ENCODE measurements at places on chromosomes 13 and 19.

DNA sequence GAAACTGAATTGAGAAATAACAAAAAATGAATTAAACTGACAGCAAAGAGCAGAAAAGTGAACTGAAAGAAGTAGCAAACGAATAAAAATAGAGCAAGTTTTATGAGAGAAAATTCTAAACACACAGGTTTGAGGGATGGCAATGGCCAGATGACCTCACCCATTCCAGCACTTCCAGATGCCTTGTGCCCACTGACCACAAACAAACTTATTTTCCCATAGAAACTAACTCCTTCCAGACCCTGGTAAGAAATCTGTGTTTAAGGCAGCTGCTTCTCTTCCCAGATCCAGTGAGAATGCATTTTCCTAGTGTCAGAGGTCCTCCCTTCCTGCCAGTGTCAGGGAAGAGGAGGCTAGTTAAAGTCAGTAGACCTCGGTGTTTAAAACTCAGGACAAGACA is 51.7 kb downstream of the RXFP2 start:
- DNase-seq: no peak

DNA sequence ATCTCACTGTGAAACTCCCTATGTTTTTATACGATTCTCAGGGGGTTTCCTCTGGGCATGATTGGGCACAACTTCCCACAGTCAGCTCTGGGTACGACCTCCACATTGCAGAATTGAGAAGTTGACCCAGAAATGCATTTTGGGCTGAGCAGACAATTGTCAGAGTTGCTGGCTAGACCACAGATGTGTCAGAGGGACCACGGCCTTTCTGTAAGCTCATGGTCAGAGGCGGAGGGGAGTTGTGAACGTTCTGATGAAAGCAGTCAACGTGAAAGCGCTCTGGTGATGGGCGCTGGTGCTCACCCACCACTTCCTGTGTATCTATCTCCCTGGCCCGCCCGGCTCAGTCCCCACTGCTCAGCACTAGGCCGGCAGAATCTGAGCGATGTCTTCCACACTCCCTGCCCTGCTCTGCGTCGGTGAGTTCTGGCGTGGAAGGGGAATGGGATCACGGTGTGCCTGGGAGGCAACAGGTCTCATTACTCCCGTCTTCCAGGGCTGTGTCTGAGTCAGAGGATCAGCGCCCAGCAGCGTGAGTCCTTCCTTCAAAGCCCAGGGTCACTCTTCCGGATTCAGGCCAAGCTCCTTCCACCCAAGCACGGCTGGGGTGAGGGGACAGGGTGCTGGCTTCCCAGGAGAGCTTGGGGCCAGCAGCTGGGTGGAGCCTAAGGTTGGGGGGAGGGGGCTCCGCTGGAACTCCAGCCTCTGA is at the start of gene NCR1:
Gene NCR1 (plus strand): TSS at position 346 of the 709 bp plus-strand sequence. CDS start 40 bp downstream, at position 386.
- no peak for DNase-seq

DNA sequence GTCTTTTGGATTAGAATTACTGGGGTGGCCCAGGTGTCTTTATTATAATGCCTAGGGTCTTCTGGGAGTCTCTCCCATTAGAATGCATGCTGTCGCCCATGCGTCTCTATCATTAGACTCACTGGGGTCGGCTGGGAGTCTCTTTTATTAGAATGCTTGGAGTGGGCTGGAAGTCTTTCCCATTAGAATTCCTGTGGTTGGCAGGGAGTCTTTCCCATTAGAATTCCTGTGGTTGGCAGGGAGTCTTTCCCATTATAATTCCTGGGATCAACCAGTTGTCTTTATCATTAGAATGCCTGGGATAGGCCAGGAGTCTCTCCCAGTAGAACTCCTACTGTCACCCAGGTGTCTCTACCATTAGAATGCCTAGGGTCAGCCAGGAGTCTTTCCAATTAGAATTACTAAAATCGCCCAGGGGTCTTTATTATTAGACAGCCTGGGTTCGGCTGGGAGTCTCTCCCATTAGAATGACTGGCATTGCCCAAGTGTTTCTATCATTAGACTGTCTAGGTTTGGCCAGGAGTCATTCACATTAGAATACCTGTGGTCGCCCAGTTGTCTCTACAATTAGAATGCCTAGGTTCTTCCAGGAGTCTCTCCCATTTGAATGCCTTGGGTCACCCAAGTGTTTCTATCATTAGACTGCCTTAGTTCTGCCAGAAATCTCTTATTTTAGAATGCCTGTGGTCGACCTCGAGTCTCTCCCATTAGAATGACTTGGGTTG is 1558.5 kb downstream of the UQCRFS1 start:
- DNase-seq: no peak

DNA sequence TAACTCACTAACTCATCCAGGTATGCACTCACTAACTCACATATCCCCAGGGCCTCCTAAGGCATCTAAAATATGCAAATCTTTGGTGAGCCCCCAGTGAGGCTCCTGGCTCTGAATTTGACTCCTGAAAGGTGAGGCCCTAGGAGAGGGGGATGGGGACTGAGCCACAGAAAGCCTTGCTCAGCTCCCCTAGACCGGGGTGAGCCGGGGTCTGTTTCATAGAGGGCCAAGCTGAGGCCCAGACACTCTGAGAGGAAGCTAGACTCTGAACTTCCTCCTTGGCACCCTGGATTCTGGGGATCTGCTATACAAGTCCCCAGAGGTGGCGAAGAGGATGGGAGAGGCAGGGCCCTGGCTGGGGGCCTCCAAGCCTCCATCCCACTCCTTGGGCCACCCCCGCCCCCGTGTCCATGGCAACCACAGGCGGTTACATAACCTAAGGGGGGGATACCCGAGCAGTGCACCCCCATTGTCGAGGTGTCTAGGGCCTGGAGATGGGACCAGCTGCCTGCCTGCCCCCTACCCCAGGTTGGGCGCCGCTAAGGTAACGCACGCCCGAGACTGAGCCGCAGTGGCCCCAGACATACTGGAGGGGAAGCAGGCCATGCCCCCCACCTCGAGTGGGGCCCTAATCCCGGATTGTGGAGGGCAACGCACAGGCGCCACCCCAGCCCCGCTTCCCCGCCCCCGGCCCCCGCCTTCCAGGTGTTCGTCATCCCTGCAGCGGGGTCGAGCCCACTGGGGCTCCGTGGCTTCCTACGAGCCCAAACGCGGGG is 646 bp downstream of the ABHD8 start:
- DNase-seq: no peak

DNA sequence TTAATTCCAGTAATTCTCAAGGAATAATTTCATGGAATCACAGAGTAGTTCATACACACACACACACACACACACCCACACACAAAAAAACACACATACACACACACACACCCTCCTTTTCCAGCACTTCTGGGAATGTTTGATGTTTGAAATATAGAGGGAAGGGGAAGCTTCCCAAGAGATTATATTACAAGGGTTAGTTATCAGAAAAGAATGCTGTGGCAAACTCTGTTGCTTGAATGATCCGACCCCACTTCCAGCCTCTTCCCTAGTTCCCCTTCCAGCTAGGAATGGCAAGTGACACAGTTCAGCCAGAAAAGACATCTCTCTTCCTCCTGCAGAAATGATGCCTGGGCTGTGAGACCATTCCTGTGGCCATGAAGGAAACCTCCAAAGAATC is 49.9 kb downstream of the KCTD12 start:
- no peak for DNase-seq

DNA sequence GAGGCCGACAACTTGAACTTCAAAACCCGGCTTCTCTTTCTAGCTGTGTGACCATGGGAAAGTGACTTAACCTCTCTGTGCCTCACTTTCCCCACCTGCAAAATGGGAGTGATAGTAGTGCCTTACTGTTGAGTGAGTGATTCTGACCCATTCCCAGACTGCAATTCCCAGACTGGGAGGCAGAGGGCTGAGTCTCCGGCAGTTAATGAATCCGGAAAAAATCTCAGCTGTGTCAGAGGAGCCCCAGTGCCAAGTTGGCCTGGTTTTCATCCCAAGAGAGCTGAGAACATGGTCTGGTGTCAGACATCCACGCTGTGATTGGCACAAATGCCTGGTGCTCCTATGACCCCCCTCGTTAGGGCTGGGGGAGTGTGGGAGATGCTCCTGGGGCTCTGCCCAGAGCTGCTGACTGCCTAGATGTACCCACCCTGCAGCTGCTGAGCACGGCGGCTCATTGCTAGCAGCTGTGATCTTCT is 50.0 kb downstream of the PIN1 start:
- DNase-seq: no peak

DNA sequence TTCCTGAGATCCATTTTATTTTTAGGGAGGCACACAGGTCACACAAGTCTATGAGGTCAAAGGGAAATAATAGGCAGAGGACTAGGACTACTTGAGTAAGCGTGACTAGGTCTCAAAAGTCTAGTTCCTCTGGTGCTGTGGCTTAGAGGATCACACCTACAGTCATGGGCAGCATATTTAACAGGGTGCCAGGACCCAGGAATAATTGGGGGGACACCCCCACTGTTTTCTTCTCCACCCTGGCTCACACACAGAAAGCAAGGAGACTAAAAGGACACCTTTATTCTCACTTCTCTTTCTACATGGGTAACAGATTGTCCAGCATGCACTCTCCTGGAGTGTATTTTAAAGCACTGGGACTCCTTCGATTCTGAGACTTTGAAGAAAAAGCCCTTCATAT is 26.2 kb downstream of the OXGR1 start:
- no peak for DNase-seq

- no peak for DNase-seq
Measured at GRCh38 chr19:33306191-33306590, 3.9 kb upstream of the CEBPA start.

DNA sequence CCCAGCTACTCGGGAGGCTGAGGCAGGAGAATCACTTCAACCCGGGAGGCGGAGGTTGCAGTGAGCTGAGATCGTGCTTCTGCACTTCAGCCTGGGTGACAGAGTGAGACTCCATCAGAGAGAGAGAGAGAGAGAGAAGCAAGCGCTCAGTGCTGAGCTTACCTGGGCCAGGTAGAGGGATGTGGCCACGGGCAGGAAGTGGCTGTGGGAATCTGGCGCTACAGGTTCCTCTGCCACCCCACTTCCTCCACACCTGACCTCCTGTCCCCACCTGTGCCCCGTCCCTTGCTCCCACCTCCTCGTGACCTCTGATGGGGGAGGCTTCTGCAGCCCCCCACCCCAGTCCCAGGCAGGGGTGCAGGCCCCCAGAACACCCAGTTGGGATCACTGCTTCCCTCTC is 1.0 kb upstream of the NCCRP1 start:
- no peak for DNase-seq

- DNase-seq: no peak
Measured at GRCh38 chr19:43612374-43612773, 486 bp downstream of the SRRM5 start.
